ENCODE measurements at places on chromosomes 2 and 18. TPM values are rescaled to one million over a fixed set of nuclear protein-coding genes. Genes with fewer than 3 reads are reported as not detected.

GRCh38 chr2:216574586-216574985 lies 58.6 kb upstream of the IGFBP2 start:
- no peak for DNase-seq

GRCh38 chr2:38835990-38836389 lies 39.7 kb downstream of the DHX57 start:
- no peak for DNase-seq

DNA sequence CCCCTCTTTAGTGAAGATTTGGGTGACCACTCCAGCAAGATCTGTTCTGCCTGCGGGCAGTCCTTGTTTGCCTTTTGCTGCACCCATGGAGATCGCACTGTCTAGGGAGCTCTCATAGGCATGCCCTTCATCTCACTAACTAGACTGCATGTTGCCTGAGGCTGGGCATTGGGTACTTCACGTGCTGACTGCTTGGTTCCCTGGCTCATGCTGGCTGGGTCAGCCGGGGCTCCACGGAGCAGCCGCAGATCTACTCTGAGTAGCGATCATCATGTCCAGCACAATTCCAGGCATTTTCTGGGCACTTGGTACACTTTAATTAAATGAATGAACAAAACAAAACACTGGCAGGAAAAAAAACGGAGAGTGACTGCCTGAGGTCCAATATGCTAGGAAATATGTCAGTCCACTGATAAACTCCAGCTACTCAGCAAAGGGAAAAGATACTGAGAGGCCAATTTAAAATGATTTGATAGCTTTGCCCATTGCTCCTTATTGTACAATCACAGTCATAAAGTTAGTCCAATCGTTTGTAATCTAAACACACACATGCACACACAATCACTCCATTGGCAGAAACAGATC lies 220.3 kb downstream of the C1D start:
- DNase-seq = no peak

Gene UGT1A3
- total RNA-seq = not detected

GRCh38 chr18:33820517-33821371 lies 242.7 kb downstream of the ASXL3 start:
- no peak for DNase-seq

- DNase-seq = no peak
Measured at GRCh38 chr2:120630031-120630701, 105.5 kb upstream of the GLI2 start.

GRCh38 chr2:52054824-52055223 lies 1022.9 kb upstream of the NRXN1 start:
- DNase-seq = no peak

Gene EML6
- total RNA-seq = 1.7 TPM

- no peak for DNase-seq
Measured at GRCh38 chr2:1518867-1519530, 105.7 kb downstream of the TPO start.

Data from activated CD8-positive, alpha-beta T cell treated with anti-CD3 and anti-CD28 coated beads for 36 hours (primary cell).